Stimulated activated CD4-positive, alpha-beta T cell treated with anti-CD3 and anti-CD28 coated beads, Interleukin-12 subunit alpha, Interleukin-12 subunit beta, amount 100 ng/mL, for 48 hours (primary cell): ENCODE measurements at places on chromosomes 1 and 21.

GRCh38 chr21:15433091-15433490 is 296.7 kb upstream of the USP25 start:
- no peak for DNase-seq

GRCh38 chr1:19081218-19081893 is 124.9 kb upstream of the IFFO2 start:
- DNase-seq: no peak

DNA sequence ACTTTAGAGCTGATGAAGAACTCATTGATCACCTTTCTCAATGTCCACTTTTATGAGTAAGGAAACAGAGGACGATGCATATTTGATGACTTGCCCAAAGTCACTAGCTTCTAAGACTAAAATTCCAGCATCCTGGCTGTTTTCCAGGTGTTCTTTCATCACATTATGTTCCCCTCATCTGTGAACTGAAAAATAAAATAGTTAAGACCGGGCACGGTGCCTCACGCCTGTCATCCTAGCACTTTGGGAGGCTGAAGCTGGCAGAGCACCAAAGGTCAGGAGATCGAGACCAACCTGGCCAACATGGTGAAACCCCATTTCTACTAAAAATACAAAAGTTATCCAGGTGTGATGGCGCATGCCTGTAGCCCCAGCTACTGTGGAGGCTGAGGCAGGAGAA is 297.5 kb downstream of the DUSP10 start:
- DNase-seq: no peak

DNA sequence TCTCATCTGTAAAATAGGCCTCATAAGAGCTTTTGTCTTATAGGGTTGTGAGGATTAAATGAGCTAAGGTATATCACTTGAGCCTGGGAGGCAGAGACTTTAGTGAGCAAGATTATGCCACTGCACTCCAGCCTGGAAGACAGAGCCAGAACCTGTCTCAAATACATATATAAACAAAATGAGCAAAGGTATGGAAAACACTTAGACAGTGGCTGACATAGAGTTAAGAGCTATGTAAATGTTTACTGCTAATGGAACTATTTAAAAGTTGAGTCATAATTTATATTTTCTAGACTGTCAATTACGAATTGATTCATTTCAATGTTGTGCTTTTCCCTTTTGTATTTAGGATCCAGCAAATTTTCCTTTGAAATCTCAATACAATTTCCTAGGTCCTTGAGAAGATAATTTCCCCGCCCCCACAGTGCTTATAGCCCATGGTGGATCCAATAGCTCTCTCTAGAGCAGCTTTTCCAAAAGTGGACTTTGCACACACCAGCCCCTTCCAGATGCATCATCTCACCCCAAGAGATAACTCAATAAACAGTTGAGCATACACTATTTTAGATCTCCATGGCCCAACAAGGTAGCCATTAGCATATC is 21.8 kb upstream of the RUNX3 start:
- no peak for DNase-seq

- no peak for DNase-seq
Measured at GRCh38 chr1:31776516-31776915, 12.4 kb upstream of the ADGRB2 start.

GRCh38 chr1:65469889-65470340 is 49.4 kb downstream of the LEPR start:
- DNase-seq: no peak
